ENCODE measurements at places on chromosomes 6 and 20.

DNA sequence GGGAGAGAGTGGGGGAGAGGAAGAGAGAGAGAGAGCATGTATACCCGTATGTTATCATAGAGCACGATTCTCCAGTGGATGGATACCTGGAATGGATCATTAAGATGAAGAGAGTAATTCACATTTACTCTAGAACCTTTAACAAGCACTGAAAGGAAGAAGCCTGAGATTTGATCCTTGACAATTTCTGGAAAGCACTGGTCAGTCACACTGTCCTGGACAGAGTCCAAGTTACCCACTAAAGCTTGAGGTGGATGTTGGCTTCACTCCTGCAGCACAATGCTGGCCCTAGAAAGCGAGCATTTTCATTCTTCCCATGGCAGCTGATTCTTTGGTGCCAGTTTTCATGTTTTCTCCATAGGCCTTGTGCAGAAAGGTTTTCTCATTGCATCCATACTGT is 25.6 kb downstream of the NFYA start:
- no peak for DNase-seq

- no peak for DNase-seq
These were observed 143.1 kb downstream of the DTNBP1 start for GRCh38 chr6:15519681-15520080.

- DNase-seq: no peak
These were observed 54.1 kb downstream of the TRMT11 start for GRCh38 chr6:126040394-126040793.

DNA sequence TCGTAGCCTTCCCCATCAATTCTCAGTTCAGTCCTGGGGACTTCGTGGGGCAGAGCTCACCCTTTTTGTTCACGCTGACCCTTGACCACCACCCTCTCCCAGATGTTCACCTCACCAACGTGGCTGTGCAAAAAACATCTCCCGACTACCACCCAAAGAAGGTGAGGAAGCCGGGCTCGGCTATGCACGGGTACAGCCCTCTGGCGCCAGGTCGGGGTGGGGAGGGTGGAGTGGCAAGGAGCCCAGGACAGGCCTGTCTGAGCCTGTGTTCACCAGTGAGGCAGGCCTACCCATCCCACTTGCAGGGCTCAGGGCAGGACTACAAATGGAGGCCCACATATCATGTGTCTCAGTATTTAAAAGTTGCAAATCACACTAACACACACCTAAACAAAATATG is 18.1 kb downstream of the PDRG1 start:
- no peak for DNase-seq

- DNase-seq: no peak
These were observed 1.6 kb downstream of the NDRG3 start for GRCh38 chr20:36744243-36744642.

DNA sequence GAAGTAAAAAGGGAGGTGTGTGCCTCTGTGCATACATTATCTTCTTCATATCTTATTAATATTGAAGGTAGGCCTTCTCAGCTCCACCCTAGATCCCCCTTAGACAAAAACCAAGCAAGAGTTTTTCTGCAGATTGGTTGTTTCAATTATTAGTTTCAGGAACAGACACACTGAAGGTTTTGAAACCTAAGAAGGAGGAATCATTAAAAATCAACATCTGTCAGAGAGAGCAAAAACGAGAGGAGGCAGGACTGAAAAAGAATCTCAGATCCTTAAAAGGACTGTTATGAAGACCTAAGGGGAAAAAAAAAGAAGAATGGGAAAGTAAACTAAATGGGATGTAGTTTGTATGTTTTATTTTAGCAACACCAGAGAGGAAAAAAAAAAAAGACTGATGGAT is 560.8 kb upstream of the JAG1 start:
- no peak for DNase-seq

GRCh38 chr20:4026093-4026601 is 10.8 kb upstream of the RNF24 start:
- peak; percentile 46 for DNase-seq
